ENCODE measurements at places on chromosomes 11 and 22.

DNA sequence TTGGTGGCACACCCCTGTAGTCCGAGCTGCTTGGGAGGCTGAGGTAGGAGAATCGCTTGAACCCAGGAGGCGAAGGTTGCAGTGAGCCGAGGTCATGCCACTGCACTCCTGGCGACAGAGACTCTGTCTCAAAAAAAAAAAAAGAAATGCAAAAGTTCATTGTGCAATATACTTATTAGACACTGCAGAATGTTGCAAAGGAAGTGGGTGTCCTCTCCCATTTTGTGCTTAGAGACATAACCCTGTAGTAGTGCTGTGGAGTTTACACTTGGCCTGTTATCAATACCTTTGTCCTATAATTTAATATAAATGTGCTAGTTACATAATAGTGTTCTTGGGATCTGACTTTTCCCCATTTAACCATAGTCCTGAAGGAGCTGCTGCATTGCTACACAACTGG is 9.4 kb downstream of the BCL2L13 start:
- DNase-seq = no peak

DNA sequence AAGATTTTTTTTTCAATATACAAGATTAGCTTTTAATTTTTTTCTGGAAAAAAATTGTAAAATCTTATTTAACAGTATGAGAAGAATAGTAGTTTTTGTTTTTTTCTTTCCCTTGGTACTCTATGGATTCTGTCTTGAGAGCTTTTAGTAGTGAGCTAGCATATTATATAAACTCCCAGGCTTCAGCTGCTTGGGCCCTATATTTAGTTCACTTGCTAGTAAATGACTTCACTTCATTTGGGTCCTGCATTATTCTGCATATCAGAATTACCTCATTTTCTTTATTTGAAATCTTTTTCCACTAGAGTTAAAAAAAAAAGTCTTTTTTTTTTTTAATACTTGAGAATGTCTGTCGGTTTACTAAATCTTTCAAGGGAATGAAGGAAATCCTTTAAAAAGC is 33.1 kb downstream of the HIPK3 start:
- DNase-seq = no peak

- no peak for DNase-seq
These were observed 28.5 kb upstream of the CCDC34 start for GRCh38 chr11:27391331-27392015.

DNA sequence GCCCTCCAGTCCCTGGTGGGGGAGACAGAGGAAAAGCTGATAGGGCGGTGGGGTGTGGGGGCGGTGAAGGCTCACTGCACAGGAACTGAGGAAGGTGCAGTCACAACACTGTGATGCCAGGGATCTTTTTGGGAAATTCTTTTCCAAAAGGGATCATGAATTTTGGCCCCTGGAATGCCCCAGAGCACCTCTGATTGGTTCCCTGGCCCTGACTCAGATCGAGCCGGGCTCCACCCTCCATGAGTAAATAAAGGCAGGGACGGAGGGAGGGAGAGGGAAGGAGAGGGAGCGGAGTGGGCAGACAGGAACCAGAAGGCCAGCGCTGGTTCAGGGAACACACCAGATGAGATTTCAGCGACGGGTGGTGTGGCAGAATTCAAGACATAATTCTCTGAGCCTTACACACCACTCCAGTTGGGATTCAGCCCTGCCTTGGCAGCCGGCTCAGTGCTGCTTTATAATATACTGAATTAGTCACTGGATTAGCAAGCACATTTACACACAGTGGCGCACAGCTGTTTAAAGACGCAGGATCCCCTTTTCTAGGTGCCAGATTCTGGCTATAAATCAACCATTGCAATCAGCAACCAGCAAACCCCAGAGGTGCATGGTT is 80.3 kb downstream of the ETS1 start:
- peak; percentile 97 for DNase-seq

DNA sequence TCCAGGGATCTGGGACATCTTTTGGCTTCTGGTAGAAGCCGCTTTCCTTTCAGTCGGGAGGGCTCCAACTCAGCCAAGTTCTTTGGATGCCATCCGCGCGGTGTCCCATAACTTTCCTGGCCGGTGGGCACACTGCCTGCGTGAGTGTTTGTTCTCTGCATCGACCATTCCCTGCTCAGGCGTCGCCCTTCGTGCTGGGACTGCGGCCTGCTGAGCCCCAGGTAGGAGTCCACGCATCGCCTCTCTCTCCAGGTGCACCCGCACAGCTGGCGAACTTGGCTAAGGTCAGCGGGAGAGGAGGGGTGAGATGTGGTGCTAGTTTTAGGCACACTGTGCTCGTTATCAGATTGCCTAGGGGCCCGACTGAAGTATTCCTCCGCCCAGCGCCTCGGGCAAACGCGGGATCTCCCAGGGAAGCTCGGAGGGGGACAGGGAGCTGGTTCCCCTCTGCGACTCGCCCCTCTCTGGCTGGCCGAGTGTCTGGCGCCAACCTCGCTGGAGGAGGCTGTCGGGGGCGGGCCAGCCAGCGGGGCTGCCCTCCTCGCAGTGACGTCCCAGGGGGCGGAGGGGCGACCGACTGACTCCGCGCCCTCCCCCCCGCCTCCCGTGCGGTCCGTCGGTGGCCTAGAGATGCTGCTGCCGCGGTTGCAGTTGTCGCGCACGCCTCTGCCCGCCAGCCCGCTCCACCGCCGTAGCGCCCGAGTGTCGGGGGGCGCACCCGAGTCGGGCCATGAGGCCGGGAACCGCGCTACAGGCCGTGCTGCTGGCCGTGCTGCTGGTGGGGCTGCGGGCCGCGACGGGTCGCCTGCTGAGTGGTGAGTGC is at the start of gene LAYN:
Gene LAYN (plus strand): TSS at position 607 of the 823 bp plus-strand sequence. CDS start 124 bp downstream, at position 731.
- DNase-seq = peak; percentile 77

DNA sequence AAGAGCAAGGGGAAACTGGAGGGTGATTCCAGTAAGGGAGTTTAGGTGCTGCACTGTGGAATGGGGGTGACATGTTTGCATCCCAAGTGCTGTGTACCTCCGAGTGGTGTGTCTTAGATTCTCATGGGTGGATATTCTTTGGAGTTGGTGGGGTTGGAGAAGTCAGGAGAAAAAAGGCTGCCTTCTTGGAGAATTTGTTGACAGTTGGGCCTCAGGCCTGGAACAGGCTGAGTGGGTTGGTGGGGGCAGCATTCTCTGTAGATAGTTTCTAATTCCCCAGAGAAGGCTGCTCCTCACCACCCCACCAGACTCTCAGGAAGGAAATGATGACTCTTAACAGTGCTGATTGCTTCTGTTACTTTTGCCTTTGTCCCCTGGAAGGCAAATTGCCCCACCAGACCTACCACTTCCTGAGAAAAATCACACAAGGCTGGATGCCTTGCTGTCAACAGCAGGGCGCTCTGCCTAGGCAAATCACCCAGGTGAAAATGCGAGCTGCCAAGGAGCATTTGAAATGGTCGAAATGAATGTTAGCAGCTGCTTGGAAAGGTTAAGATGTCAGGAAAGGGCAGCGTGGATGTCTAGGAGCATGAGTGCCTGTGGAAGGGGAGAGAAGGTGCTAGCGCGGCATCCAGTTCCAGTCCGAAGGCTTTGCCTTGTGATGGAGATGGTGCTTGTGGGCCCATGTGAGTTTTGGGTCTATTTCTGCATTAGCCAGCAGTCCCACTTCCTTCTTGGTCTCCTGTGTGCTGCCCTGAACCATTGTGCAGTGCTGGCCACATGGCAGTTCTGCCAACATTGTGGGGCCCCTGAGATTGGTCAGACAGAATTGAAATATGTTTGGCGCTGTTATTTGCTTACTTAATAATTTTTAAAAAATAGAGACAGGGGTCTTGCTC is 29.7 kb upstream of the SORL1-AS1 start:
- DNase-seq = peak; percentile 57

DNA sequence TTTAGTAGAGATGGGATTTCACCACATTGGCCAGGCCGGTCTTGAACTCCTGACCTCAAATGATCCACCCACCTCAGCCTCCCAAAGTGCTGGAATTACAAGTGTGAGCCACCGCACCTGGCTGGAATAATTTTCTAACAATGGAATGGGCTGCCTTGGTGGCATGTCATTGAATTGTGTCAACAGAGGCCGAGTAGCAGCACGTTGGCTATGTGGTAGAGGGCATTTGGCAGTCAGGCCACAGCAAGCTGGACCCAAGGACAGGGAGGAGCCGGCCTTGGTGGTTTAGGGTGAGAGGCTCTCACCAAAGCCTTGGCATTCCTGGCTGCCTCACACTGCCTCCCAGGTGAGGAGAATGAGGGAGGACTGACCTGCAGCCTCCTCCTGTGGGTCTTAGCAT is 4.1 kb upstream of the NIPSNAP1 start:
- DNase-seq = no peak

DNA sequence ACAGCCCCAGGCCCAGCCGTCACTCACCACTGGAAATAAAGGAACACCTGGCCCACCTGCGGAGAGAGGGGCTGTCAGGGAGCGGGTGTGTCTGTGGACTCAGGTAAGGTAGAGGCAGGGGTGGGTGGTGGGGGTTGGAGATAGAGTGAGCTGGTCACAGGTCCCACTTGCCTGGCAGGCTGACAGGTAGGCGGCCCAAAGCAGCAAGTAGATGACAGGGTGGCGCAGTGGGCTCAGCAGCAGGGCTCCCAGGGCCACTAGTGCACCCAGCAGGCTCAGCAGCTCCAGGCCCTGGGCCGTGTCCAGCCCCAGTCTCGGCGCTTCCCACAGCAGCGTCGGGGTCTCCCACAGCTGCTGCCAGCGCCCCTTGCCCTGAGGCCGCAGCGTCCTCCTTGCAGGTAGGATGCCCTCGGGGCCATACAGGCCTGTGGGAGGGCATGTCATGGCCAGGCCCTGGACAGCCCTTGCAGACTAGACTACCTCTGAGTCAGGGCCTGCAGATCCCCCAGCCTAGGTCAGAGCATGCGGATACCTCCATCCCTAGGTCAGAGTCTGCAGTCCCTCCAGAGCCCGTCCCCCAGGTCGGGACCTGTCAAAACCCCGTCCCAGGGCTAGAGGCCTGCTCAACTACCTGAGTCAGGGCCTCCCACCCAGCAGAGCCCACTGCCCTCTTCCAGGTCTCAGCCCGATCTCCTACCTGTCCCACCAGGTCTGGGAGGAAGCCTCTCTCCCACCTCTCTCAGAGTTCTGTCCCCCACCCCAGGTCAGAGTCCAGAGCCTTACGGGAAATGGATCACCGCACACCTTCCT is 686 bp downstream of the LMF2 start:
- no peak for DNase-seq

DNA sequence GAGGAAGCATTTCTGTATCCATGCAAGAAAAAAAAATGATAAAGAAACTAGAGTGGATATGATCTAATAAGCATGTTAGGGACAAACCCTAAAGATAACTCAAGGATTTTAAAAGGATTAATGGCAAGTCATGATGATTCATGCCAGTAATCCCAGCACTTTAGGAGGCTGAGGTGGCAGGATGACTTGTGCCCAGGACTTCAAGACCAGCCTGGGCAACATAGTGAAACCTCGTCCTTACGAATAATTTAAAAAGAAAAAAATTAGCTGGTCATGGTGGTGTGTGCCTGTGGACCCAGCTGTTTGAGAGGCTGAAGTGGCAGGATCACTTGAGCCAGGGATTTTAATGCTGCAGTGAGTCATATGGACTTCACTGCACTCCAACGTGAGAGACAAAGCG is 145.5 kb upstream of the BLID start:
- DNase-seq = no peak

DNA sequence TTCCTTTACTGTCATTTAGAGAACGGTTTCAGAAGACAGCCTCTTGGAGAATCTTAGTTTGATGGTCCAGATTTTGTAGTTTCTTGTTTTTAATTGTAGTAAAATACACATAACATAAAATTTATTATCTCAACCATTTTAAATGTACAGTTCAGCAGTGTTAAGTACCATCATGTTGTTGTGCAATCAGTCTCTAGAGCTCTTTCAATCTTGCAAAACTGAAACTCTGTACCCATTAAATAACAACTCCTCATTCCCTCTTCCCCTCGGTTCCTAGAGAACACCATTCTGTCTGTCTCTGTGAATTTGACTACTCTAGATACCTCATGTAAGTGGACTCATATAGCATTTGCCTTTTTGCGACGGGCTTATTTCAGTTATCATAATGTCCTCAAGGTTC is 69.8 kb downstream of the GRIK4 start:
- no peak for DNase-seq

DNA sequence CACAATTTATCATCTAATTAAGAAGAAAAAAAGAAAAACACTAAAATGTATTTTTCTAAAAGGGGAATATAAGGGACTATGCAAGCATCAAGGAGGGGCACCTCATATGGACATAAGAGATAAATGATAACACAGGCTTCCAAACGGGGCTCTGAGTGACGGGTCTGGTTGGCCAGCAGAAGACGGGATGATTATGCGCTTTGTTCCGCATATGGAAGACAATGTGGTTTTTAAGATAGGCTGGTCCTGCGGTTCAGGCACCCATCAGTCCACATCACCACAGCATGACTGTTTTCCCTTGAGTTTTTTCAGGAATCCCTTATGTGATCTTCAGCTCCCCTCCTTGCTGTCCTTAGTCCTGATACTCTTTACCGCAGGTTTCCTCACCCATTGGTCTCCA is 404.6 kb downstream of the OPCML start:
- no peak for DNase-seq

GRCh38 chr11:61797263-61797944 is 4.7 kb downstream of the FEN1 start:
- peak; percentile 77 for DNase-seq

DNA sequence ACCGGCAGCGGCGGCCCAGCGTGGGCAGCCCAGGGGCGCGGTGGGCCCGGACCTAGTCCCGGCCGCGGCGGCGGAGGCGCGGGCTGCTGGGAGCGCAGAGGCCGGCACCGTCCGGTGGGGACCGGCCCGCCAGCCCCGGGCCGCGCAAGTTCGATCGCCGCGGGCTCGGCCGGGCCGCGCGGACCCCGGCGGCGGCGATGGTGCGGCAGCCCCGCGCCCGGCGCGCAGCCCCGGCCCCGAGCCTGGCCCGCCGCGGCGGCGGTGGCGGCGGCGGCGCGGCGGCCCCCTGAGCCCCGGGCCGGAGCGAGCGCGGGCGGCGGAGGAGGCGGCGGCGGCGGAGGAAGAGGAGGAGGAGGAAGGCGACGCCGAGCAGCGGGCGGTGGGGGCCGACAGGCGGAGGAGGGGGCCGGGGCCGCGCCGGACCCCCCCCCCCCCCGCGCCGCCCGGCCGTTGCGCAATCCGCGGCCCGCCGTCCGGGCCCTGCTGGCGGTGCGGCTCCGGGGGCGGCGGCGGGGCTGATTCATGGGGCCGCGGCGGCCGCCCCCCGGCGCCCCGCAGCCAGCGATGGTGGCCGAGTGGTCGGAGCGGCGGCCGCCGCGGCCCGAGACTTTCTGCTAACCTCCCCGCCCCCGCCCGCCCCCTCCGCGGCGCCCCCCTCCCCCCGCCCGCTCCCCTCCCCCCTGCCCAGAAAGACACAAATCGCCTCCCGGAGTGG is 1251.9 kb downstream of the BRD1 start:
- no peak for DNase-seq
